Stimulated activated CD8-positive, alpha-beta memory T cell treated with anti-CD3 and anti-CD28 coated beads, Interleukin-15, amount 100 ng/mL, for 24 hours (primary cell): ENCODE measurements at places on chromosomes 5 and 9.

DNA sequence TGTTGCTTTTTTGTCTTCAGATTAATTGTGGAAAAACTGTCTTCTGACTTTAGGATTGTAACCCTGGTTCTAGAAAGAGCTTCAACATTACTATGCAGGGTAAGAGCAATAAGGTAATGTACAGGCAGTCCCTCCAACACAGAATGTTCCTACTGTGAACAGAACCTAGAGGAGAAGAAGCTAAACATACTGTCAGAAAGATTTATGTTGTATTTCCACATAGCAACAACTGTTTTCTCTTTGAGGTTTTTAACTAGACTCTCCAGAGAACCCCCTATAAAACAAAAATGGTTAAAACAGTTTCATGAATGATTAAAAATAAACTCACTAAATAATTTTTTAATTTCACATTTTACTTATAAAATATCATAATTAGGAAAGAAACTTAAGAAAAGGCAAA lies 64.3 kb upstream of the NAA35 start:
- no peak for DNase-seq

DNA sequence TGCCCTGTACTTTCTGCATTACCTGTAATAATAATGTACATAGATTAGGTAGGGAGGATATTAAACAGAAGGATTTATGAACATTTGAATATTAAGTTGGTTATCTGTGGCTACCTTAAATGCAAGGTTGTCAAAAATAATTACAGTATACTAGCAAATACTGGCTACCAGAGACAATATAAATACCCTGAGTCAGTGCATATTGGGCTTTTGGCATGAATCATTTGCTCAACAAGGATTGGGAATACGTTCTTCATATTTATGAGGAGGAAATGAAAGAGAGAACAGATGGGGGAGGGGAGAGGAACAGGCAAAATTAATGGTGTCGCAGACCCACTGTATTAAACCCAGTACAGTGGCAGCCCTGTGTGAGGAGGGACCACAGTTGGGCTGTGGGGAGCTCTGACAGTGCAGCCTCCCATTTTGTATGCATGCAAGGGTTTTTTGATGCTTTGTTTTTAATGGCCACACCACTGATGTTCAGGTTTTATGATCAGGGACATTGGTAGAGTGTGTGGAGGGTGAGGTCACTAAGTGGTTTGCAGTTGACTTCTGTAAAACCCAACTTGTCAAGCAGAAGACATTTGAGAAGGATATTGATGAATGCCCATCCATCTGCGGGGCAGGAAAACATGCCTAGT lies 56.9 kb downstream of the MVB12B start:
- no peak for DNase-seq

DNA sequence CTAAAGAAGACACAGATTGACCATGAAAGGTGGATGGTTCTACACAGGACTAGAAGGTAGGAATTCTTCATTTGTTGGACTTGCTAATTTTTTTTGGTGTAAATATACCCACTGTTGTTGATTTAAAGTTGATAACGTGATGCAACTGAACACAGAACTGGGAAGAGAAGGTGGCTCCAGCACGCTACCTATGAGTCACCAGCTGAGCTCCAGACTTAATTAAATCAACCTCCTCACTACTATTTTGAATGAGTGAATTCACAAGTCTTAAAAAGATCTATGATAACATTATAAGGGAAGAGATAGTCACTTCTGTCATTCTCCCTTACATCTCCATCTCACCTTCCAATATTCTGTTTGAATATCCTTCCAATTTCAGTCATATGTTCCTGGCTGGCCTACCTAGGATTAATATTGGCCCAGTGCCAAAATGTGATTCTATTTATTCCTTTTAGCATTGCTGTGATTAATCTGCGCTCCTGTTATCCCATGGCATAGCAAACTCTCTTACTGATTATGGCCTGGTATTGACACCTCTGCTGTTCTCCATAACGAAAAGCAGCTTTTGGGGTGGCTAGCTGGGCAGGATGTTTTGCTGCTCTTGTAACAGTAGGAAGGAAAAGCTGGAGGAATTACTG lies 135.9 kb upstream of the CCDC152 start:
- no peak for DNase-seq

- DNase-seq = no peak
Measured at GRCh38 chr5:143311428-143311827, 92.1 kb downstream of the NR3C1 start.

DNA sequence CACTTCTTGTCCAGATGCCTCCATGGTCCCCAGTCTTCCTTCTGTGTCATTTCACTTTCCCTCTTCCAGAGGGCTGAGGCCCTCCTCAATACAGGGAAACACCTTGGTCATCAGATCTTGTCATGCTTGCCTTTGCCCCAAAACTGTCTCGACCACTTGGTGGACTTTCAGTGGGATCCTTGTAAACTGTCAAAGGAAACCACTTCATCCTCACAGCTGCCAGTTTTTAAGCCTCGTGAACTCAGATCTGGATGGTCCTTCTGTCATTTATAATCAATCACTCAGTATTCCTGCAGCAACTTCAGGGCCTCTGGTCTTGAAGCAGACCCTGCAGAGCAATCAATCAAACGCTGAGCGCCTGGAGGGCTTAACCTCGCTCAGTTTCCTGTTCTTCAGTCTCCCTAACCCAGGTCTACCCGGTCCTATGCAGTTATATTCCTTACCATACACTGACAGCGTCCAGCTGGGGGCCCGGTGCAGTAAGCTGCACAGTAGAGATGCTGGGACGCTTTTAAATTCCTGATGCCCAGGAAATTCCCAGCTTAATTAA lies 74.6 kb downstream of the GOLPH3 start:
- DNase-seq = no peak

DNA sequence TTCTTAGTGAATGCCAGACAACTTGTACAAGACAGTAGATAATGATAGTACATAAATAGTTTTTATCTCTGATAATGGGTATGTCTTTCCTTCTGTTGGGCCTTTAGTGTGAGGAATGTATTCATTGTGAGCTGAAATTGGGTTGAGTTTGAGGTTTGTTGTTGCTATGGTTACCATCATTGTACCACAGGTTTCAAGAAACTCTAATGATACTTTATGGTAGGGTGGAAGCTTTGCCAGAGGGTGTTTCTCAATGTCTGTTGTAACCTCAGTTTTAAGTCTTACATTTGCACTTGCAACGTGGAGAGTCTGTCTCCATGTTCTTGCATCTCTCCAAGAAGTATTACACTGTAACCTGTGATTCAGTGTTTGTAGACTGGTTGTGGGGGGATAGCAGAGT lies 1550.1 kb downstream of the MAT2B start:
- no peak for DNase-seq

DNA sequence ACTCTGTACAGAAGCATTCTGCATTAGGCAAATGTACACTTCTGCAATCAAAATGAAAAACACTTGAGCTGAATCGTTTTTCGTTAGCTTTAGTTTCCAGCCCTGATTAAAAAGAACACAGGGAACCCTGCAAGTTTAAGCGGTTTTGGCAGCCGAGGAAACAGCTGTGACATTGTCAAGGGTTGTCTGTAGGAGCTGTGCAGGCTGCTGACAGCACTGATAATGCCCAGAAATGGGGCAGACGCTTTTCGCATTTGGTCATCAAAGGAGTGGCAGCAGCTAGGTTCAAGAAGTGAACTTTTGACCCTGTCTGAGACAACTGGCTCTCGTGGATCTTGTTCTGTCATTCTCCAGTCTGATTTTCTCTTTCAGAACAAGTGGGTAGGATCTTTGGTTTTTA lies 165.6 kb upstream of the CCDC152 start:
- DNase-seq = no peak

GRCh38 chr9:134396258-134396742 lies 70.0 kb downstream of the RXRA start:
- no peak for DNase-seq

DNA sequence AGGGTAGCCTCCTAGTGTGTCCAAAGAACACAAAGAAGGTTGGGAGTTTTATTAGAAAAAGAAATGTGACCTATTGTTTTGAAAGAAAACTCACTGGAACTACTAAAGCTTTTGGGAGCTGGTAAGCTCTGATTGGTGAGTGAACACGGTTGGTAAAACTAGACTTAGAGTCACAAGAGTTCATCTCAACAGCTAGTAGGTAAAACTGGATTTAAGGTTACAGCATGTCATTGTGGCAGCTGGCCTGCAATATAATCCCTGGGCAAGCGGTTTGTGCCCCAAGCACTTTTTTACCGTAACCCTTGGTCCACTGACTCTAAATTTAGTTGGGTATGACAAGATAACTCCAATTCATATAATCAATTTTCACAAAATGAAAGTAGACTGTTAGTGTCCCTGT lies 47.4 kb downstream of the UBAP2 start:
- DNase-seq = no peak

GRCh38 chr5:111829701-111830100 lies 72.7 kb upstream of the NREP start:
- DNase-seq = no peak

DNA sequence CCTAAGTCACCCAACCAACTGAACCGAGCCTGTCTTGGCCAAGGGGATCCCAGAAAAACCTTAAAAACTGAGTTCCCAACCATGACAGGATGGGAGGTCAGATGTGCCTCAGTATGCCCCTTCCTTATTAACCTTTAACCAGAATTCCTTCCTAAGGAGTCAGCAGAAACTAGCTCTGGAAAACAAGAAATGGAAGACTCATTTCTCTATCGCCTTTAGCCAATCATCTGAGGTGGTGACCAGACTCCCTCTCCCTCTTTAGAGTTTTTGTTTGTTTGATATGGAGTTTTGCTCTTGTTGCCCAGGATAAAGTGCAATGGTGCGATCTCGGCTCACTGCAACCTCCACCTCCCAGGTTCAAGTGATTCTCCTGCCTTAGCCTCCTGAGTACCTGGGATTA lies 37.5 kb downstream of the SLC28A3 start:
- DNase-seq = no peak

DNA sequence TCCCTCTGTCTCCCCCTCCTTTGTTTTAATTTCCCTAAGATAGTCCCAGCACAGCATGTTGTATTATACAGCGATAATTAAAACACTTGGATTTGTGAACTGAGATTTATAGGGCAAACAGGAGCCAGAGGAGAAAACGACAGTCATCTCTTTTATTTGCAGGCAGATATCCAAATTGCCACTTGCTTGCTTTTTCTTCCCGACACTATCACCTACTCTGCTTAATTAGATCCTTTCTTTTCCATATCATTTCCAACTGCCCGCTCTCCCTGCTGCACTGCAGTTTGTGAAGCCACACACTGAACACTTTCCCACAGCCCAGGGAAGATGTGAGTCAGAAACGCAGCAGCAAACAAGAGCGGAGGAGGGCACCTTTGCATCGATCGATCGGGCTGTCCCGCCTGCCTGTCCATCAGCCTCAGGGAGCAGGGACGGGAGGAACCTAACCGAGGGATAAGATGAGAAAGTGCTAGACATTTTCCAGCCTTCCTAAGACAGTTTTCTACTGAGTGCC lies 35.8 kb upstream of the SPRY4 start:
- DNase-seq = no peak
